T-helper 9 cell (primary cell): ENCODE measurements at places on chromosomes 5 and 9.

DNA sequence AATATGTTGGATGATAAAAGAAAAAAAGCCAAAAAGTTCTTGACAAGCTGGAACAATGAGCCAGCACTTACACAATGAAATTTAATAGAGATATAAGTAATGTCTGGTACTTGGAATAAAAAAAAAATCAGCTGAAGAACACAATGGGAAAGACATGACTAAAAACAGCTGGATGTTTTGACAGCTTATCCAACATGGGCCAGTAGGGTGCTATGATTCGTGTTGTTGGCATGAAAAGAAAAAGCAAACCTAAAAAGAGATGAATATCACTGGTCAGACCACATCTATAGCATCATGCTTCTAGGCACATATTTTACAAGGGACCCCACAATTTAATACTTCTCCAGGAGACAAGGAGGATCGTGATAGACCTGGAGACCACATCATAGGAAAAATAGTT lies 175.3 kb downstream of the ARL15 start:
- no peak for DNase-seq

GRCh38 chr5:120314191-120314590 lies 149.9 kb upstream of the PRR16 start:
- DNase-seq = no peak

GRCh38 chr5:29304545-29304944 lies 1888.9 kb upstream of the CDH6 start:
- DNase-seq = no peak

- no peak for DNase-seq
Measured at GRCh38 chr9:92740009-92740408, 24.6 kb downstream of the BICD2 start.

GRCh38 chr5:96506376-96506775 lies 73.3 kb upstream of the PCSK1 start:
- no peak for DNase-seq

- no peak for DNase-seq
Measured at GRCh38 chr9:94801234-94801633, 74.7 kb downstream of the AOPEP start.

DNA sequence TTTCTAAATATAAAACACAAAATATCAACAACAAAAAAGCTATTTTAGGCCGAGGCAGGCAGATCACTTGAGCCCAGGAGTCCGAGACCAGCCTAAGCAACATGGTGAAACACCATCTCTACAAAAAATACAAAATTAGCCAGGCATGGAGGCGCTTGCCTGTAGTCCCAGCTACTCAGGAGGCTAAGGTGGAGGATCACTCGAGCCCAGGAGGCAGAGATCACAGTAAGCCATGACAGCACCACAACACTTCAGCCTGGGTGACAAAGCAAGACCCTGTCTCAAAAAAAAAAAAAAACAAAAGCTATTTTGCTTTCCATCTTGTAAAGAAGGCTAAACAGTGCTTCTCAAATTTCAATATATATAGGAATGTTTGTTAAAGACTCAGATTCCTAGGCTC lies 11.3 kb downstream of the C5orf15 start:
- no peak for DNase-seq

- no peak for DNase-seq
Measured at GRCh38 chr5:2179861-2180260, 297.1 kb upstream of the IRX4 start.

DNA sequence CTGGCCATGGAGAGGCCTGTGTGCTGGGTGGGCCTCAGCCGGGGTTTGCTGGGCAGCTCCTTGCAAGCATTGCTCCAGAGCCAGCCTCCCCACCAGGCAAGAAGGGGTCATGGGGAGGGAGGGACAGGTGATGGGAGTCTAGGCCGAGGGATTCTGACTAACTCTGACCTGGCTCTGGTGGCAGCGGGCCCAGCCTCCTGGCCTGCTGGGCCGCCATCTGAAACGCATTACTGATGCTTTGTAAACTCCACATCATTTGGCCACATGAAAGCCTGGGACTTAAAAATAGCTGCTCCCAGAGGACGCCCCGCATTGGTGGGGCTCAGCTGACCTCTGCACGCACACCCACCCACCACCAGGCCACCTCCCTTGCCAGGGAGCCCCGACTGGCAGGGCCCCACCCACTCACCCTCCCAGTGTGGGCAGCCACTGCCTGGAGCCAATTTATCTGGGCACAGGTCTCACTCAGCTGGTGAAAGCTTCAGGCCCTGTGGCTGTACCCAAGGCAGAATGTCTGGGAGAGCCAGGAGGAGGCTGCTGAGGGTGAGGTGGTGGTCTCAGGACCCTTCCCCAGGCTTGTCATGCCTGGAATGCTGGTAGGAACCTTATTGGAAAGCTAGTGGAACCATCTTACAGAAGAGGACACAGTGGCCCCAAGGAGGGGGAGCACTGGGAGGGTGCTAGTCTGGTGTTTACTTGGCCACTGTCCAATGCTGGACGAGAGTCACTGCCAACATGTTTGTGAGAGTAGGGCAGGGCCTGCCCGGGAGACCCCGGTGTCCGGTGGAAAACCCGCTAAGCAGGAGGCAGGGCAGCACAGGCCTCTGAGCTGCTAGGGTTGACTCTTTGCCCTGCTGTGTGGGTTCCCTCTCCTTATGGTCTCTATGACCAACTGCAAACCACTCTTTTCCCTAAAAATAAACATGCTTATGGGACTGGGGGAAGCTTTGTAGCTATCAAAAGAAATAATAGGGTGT lies 10.8 kb downstream of the TCF7 start:
- DNase-seq = no peak

- DNase-seq = no peak
Measured at GRCh38 chr5:166938071-166938470, 1353.4 kb upstream of the WWC1 start.

DNA sequence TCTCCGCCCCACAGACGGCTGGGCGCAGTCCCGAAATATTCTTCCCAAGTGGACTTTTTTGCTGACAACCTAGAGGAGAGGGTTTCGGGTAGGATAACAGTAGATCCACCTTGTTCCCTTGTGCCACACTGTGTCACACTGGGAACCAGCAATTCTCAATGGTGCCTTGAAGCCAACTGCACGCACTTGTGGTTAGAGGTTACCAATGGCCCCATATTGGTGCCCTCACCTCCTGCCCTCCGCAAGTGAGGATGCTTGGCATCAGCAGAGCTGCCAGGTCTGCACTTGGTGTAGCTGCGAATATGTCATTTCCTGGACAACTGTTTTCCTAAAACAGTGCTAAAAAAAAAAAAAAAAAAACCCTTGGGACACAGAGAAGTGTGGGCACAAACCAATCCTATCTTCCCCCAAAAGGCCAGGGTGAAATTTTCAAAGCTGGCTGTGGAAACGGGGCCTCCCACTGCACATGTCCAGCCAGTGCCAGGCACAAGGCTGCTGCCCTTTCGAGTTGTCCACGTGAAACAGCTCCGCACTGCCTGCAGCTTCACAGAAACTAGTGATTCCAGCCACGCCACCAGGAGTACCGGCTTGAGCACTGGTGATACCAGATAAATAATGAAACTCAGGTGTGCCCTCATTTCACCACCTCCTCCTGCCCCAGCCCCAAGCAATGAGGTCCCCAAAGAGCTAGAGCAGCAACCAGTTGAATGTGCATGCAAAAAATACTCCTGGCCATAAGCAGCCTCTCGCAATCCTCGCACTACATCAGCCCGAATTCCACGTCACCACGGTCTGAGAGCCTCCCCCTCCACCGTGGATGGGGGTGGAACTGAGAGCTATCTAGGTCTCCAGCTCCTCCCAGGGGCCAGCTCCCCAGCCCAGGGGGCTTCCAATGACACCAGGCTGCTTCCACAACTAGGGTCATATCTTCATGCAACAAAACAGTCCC lies 51.2 kb downstream of the USP20 start:
- DNase-seq = peak; percentile 67
